ENCODE measurements at places on chromosomes 2 and 18.

DNA sequence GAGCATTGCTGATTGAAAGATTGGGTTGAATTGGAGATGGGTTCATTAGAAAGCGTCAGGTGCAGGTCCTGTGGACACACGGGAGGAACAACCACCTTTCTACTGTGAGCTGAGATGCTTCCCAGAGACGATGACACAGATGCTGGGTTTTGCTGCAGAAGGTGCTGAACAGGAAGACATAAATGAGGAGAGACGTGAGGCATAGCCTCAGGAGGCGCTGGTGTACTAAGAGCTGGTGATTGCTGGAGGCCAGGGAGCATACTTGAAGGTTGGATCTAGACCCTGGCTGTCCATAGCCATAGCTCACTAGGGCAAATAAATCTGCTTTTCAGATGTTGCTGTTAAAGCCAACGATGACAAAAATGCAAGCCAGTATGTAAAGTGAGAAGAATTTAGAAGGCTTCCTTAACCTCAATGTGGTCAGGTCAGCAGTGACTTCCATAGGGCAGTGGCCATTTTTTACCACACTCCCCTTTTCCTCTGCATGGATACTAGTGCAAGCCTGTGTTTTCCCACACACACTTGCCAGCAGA, 153.7 kb downstream of the SOX11 start:
- no peak for DNase-seq

DNA sequence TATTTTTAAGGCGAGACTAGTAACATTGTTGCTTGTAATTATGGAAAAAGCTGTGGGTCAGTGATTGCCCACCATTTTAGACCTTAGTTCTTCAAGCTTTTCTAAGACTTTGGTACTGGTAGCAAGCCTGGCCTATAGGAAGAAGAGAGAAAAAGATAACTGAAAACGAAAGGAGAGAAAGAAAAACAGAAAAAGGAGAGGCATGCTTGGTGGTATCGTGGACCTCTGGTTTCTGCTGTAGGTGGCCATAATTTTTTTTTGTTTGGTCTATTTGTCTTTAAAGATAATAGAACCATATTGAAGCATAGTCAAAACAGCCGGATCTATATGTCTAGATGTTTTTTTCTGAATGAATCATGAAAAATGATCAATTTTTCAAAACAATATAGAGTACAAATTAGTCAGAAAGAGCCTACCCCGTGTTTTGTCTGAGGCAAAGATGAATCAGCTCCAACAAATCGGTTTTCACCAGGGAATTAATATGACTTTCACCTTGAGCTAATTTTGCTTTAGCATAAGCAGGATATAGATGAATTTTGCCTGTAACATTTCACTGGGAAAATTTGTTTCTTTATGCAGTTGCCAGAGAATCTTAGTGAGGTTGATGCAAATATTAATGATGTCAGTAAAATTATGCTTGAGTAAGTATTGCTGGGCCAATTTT, 45.7 kb downstream of the CCDC85A start:
- DNase-seq: no peak

DNA sequence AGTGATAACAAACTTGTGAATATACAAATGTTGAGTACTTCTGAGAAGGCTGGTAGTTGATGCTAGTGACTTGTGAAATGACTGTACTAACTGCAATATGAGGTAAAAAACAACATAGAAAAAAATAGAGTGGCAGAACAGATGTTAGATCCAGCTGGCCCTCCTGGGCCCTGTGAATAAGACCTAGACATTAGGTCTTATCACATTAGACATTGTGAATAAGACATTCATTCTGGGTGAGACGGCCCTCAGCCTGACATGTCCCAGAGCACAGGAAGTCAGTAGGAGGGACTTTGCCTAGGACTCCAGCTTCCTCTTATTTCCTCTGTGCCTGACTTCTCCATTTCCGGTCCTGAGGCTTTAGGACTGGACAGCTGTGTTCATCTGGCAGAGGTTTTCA, 22.9 kb downstream of the DOK1 start:
- no peak for DNase-seq

DNA sequence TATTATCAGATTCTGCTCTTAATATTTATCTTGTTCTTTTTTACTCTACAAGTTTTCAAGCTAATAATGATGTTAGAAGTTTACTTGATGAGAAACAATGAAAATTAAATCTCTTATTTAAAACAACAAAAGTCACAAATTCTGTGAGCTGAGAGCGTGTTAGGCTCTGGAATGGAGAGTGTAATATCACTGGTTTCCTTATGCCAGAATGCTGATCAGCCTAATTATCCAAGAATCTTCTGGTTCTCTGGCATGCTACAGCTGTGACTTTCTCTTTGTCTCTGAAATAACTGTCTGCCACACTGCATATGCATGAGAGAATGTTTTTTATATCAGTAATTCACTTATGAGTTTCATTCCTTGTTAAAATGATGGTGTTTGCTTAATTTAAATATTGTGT, 236.7 kb downstream of the PARD3B start:
- DNase-seq: no peak

All from stimulated activated CD4-positive, alpha-beta T cell treated with anti-CD3 and anti-CD28 coated beads, Interleukin-15, amount 100 ng/mL, for 1 hour (primary cell).